ENCODE measurements at places on chromosomes 1 and 21. TPM values are rescaled to one million over a fixed set of nuclear protein-coding genes. Genes with fewer than 3 reads are reported as not detected.

DNA sequence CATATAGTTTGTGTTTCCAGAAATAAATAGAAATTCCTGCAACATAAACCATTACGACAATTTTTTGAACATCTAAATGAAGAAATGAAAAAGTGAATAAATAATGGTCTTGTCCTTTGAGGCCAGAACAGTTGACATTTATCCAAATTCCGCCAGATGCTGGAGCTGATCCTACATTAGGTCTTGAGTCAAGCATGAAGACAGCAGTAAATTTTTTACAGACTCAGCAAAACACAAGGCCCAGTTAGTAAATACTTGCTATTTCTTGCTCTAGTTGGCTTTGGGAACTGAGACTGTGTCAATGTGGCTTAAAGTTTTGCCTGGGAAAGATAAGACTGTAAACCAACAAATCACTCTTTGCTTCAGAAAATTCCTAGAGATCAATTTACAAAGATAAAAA, 540.1 kb upstream of the RGS18 start:
- DNase-seq, result no peak

GRCh38 chr1:169487561-169487960, 1.8 kb upstream of the SLC19A2 start:
- no peak for DNase-seq

DNA sequence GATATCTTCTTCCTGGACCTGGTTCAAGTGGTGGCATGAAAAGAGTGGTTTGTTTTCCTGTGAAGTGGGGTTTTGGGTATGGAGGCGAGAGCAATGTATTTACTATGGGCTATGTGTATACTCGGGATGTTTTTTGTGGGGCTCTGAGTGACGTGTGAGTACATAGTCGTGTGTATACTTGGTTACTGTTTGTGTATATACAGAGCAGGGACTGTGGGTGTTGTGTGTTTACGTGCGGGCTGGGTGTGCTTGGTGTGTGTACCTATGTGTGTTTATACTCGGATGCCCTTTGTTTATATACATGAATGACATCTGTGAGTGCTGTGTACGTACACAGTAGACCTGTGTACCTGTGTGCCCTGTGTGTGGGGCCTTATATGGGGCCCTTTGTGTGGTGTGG, 50.0 kb downstream of the YARS1 start:
- DNase-seq, result no peak

- no peak for DNase-seq
Observed at GRCh38 chr1:218217040-218217439, 68.1 kb upstream of the RRP15 start.

GRCh38 chr1:240420766-240421165, 191.2 kb downstream of the GREM2 start:
- DNase-seq, result no peak

- no peak for DNase-seq
Observed at GRCh38 chr1:51927029-51927428, 48.5 kb upstream of the NRDC start.

- DNase-seq, result no peak
Observed at GRCh38 chr21:45408801-45409261, 3.9 kb downstream of the COL18A1 start.

GRCh38 chr1:18157968-18158367, 50.4 kb downstream of the IGSF21 start:
- DNase-seq, result no peak

GRCh38 chr1:23865543-23865930, 2.6 kb downstream of the FUCA1 start:
- no peak for DNase-seq

DNA sequence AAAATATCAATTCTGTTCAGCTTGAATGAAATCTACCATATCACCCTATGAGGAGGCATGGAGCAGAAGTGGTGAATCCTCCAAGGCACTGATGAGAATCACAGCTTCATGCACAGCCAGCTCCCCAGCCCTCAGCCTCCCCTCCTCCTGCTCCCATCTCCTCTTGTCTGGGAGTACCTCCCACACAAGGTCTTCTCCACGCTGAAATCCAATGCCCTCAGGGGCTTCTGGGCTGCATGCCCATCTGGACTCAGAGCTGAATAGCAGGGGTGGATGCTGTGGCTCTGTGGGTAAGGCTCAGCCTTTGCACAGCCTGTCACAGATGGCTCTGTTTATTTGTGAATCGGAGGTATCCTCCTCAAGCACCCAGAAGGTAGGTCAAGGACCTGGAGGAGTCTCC, 48.6 kb downstream of the KCNC4 start:
- DNase-seq, result no peak

GRCh38 chr1:2299131-2299627, 71.1 kb downstream of the SKI start:
- no peak for DNase-seq

- no peak for DNase-seq
Observed at GRCh38 chr1:37303884-37304574, 170.4 kb upstream of the ZC3H12A start.

DNA sequence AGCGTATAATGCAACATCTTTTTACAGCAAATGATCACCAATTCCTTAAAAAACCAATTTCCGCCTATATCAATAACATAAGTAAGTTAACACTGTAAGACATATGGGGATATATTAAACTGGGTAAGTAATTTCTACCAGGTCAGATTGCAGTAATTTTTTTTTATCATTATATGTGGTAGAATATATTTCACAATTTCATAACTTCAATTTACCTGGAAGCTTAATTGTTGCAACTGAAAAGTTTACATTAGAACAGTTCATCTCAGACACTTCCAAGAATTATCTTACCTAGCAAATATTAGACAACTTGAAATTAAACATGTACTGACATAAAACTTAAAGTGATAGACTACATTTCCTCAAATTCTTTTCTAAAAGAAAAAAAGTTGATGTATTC, 51.9 kb upstream of the ASPM start:
- DNase-seq, result no peak

GRCh38 chr21:26093122-26093521, 77.4 kb downstream of the APP start:
- DNase-seq, result no peak

DNA sequence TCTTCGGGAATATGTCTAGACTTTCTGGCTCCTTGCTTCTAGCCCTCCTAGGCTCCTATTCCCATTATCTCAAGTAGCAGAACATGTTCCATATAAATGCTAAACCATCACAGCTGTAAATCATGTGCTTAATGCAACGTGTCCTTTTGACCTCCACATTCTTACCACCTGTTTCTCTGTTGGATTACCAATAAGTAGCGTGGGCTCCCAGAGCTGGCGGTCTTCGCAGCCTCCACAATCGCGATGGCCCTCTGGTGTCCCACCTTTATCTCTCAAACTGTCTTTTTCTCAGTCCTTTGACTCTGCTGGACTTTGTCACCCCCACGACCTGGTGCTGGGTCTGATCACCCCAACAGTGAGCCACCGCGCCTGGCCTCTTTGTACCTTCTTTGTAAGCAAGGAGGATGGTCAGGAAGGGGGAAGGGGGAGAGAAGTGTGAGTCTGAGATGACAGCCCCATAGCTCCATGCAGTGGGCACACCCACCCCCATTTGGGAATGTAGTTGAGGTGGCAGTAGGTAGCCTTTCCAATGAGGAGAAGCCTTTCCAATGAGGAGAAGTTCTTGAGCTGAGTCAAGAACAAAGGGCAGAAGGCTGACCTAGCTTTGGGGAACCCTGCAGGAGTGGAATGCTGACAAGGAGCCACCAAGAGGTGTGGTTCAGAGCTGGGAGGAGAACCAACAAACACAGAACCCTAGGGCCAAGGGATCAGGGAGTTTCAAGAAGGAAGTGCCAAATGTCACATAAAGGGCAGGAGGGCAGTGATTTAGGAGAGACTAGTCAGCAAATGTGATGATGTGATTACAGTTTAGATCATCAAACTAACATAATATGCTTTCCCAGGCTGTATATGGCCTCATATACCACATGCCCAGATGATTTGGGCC, 14.2 kb downstream of the TRAF5 start:
- no peak for DNase-seq

DNA sequence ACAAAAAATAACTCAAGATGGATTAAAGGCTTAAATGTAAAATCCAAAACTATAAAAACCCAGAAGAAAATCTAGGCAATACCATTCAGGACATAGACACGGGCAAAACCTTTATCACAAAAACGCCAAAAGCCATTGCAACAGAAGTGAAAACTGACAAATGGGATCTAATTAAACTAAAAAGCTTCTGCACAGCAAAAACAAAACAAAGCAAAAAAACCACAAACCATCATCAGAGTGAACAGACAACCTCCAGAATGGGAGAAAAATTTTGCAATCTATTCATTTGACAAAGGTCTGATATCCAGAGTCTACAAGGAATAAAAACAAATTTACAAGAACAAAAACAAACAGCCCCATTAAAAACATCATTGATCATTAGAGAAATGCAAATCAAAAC, 4.5 kb upstream of the PGBD2 start:
- no peak for DNase-seq

GRCh38 chr1:162554258-162554657, 7.3 kb upstream of the UAP1 start:
- DNase-seq, result no peak

Gene KISS1
- not detected for total RNA-seq

Gene CNIH3
- total RNA-seq, result 1.9 TPM

Gene ADAMTS4
- 238 TPM for total RNA-seq

Gene TSPAN2
- 7.8 TPM for total RNA-seq

Gene ERICH3
- not detected for total RNA-seq

Gene AADACL3
- not detected for total RNA-seq

Gene CRABP2
- 8.8 TPM for total RNA-seq

Gene LY9
- 1.2 TPM for total RNA-seq

Gene CITED4
- 5.8 TPM for total RNA-seq

Gene ZSCAN20
- 7.4 TPM for total RNA-seq

Gene PTCH2
- total RNA-seq, result 0.25 TPM

Data from omental fat pad (tissue), 4 donors.